ENCODE measurements at places on chromosomes 6 and 20.
A peak's percentile ranks its signal among the peaks of the same experiment; 100 is the strongest.

GRCh38 chr20:23148731-23149570, 62.8 kb upstream of the CD93 start:
- no peak for DNase-seq

GRCh38 chr6:20487669-20488375, 46.4 kb upstream of the CDKAL1 start:
- no peak for DNase-seq

DNA sequence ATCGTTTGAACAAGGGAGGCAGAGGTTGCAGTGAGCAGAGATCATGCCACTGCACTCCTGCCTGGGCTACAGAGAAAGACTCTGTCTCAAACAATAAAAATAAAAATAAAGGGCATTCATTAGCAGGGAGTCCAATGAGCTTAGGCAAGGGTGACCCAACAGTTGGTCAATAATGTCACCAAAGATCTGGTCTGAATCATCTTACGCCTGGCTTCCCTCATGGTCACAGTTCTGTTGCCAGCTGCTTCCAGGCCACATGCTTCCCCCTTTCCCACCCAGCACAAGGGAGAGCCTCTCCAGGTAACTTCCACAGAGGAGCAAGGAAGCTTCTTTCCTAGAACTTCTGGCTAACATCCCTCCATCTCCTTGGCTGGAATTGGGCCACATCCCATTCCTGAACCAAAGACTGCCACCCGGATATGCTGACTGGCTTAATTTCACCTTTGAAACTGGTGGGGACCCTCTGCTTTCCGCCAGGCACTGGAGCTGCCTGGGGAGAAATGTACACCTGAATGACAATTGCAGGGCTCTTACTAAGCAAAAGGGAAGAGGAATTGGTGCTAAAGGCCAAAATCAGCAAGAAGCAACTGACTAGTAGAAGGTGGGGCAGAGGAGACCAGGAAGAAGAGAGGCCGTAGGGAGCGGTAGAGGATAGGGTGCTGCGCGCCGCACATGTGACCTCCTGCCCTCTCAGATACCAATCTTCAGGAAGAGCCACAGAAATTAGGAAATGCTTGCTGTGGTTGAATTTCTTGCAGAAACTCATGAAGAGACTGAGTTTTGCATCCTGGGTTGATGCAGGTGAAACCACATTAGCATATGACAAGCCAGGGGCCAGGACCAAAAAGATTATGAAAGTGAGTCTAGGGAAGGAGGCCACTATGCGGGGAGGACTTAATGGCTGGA, 8.3 kb upstream of the SCML4 start:
- DNase-seq, result no peak

GRCh38 chr20:54346276-54346675, 129.1 kb upstream of the DOK5 start:
- DNase-seq, result peak; percentile 23

DNA sequence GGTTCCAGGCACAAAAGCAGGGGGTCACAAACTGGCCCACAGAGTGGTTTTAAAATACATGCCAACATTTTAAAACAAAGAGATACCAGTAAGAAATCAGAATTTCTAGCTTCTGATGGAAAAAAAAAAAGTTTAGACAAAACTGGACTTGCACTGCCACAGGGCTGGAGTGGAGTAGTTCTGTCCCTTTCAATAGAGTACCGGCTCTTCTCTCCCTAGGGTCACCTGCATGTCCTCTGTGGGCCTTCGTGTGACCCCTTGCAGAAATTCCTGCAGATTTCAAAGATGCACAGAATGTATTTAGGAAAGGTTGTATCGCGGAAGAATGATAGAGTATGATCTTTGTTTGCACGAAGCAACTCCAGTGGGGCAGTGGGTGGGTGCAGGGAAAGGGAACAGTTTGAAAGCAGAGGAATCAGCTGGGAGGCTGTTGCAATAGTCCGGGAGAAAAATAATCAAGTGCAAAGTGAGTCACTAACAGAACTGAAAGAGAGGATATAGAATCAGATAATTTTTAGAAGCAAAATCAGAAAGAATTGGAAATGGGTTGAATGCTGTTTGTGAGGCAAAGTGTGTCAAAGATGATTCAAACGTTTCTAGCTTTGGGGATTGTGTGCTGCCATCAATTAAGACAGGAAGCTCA, 97.3 kb upstream of the STXBP5 start:
- DNase-seq, result no peak

DNA sequence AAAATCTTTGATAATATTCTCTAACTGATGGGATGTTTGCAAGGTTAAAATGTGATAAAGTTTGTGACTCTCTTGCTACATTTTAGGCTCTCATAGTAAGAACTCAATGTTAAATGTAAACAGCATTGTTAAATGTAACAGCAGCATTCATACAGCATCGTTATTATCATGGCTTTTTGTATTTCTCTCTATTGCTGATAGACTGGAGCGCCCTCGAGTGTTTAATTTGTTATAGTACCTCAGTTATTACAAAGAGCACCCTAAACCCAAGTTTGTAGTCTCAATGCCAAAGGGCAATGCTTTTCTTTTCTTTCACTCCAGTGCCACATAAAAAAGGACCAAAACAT, 14.9 kb upstream of the TTPAL start:
- peak; percentile 78 for DNase-seq

GRCh38 chr6:102015431-102015830, 621.9 kb downstream of the GRIK2 start:
- no peak for DNase-seq

GRCh38 chr6:160742090-160742489, 40.0 kb downstream of the PLG start:
- no peak for DNase-seq

GRCh38 chr20:54648421-54649142, 173.2 kb downstream of the DOK5 start:
- DNase-seq, result no peak

DNA sequence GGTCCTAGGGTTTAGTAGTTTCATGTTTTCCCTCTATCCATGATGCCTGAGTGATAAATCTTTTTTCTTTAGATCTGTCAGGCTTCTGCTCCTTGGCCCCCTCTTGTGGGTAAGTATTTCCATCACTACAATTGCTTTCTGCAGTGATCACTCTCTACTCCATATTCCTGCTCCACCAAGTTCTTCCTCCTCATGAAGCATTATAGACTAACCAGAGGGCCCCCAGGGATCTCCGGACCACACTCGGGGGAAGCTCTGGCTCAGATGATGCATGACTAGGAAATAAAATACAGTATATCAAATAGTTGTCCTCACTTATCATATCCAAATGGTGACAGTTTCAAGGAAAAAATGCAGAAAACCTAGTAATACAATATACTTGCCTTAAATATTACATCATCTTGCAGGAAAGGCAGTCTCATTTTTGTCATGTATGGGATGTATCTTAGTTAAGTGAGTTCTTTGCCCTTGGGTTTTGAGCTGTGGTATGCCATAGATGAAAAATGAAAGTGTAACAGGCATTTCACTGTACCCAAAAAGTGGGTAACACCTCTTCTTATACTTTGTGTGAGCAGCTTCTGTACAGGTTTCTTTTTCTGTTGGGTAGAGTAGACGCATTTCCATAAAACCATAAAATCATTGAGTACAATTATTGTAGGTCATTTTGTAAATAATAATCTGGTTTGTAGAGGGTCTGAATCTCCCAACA, 200.9 kb upstream of the EYA4 start:
- DNase-seq, result peak; percentile 58

- peak; percentile 81 for DNase-seq
Observed at GRCh38 chr6:72977114-72977513, 248.2 kb downstream of the KHDC1L start.

DNA sequence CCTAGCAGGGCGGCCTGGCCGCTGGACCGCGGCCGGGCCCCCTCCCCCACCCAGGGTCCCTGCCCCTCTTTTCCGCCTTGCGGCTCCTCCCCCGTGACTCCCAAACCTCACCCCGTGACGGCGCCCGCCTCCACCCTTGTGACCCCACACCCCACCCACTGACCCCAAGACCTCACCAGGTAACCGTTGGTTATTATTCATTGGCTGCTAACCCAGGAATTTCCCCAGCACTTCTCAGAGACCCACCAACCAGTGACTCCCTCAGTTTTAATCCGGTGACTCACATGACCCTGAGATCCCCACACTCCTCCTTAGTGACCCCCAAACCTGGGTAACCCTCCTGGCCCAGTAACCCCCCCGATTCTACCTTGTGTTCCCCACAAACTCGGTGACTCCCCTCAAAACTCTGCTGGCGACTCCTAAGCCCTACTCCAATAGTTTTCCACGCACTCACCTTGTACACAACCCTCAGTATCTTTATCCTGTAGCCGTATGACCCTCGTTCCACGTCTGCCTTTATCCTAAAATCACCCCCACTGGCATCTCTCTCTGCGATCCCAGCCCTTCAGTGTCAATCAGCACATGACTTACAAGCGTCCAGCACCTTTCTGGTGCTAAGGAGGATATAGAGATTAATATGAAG, 534 bp downstream of the ZNF76 start:
- peak; percentile 71 for DNase-seq

DNA sequence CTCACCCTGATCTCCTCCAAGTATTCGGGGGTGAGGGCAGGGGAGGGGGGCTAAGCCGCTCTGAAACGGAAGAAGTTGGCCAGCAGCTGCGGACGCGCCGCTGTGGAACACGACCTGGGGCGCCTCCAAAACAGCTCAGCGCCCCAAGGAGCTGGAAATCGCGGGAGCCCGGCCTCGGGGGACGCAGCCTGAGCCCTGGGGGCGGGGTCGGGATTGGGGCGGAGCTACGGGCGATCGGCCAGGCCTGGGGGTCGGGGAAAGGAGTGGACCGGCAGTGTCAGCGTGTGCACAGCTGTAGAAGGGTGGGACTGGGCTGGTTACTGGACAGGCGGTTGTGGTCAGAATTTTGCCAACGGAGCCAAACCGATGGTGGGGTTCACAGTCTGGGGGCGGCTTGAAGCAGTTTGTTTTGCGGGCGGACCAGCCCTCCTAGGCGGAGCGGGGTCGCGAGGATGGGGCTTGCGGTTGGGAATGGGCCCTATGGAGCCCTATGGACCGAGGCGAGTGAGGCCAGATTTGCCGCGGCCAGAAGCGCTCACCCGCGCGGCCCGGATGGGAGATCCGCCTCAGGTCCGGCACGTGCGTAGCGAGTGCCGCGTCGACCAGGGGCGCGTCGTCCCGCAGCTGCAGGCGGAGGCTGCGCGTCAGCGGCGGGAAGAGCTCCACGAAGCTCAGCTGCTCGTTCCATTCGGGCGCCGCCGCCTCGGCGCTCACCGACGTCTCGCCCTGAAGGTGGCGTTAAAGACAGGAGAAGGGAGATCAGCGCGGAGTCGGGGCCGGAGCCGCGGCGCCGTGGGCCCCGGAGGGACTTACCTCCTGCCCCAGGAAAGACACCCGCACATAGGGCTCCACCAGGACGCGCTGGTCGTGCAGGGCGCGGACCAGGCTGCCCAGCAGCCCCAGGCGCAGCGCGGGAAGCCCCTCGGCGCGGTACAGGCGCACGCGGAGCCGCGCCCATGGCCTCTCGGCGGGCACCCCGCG, 14.3 kb upstream of the SPAG4 start:
- DNase-seq, result peak; percentile 90

GRCh38 chr6:167699141-167699931, 127.4 kb upstream of the AFDN start:
- no peak for DNase-seq

- no peak for DNase-seq
Observed at GRCh38 chr20:25044261-25044560, 13.7 kb downstream of the ACSS1 start.

GRCh38 chr6:43078691-43079090, 2.6 kb downstream of the PTK7 start:
- no peak for DNase-seq

GRCh38 chr6:117547688-117548621, 54.4 kb downstream of the GOPC start:
- peak; percentile 39 for DNase-seq

GRCh38 chr20:1204576-1204975, 1.3 kb downstream of the C20orf202 start:
- no peak for DNase-seq

DNA sequence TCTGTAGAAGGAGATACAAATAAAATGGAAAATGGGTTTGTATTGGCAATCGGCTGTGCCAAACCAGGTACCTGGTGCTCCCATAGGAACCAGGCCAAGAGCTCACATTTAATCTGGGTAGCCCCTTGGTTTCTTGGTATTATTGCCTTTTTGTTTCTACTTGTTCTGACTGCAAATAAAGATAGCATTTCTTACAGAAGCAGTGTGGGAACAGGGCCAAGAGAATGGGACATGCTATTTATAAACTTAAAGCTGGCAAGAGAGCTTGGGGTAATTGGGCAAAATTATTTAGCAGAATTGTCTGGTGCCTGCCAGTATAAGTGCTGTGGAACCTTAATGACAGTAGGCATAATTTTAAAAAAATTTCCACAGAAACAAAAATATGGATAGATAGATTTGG, 113.5 kb upstream of the GLP1R start:
- no peak for DNase-seq

- DNase-seq, result peak; percentile 12
Observed at GRCh38 chr6:15434823-15435380, 189.0 kb downstream of the JARID2 start.

GRCh38 chr6:33093855-33094254, 18.1 kb downstream of the HLA-DPB1 start:
- no peak for DNase-seq

GRCh38 chr20:2507464-2507863, 1.3 kb downstream of the ZNF343 start:
- no peak for DNase-seq

- no peak for DNase-seq
Observed at GRCh38 chr20:11852811-11853210, 64.9 kb upstream of the BTBD3 start.

DNA sequence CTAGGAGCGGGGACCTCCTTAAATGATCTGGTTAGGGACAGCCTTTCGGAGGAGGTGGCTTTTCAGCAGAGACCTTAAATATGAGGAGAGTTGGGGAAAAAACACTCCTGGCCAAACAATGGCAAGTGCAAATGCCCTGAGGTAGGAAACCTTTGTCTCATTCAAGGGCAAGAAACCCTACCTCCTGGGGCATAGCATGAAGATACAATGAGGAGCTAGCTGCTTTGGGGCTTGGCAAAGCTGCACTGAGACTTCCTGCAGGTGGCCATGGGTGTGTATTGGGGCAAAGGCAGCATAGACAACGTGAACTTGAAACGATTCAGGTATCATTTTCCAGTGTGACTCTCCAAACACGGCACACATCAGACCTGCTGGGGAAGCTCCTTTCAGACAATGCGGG, 30.7 kb downstream of the PMEPA1 start:
- no peak for DNase-seq

DNA sequence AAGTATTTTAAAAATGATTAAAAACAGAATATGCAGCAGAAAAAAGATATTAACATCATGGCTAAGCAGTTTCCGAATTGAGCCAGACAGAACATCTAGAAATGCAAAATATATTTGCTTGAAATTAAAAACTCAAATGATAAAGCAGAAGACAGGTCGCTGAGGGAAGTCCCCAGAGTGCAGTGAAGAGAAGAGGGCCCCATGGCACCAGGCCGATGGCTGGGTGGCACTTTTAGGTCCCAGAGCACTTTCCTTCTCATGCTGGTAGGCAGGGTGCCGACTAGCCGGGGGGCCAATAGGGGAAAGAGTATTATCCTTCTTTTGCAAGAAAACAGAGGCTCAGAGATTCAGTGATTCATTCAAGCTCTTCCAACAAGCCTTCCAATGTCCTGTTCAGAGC, 58.9 kb downstream of the MYH7B start:
- DNase-seq, result no peak

- peak; percentile 81 for DNase-seq
Observed at GRCh38 chr6:29943053-29943966, 978 bp downstream of the HLA-A start.
